ENCODE measurements at places on chromosomes 4 and X.

DNA sequence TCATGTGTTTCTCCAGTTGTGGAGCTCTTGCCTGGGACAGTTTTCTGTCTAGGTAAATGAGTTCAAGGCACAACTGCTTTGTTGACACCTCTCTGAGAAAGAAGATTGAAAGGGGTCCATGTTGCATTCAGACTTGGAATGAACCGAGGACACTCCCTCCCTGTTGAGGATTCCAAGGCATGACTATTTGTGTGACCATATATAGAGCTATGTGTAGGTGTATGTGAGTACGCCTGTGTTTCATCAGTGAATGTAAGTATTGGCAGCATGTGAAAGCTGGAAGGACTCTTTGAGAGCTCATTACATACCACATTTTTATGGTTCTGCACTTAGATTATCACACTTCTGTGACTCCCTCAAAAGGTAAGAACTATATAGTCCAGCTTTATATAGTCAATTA is 3.4 kb downstream of the HEPH start:
- DNase-seq, result no peak

- DNase-seq, result no peak
Observed at GRCh38 chrX:115341421-115341820, 51.9 kb downstream of the LUZP4 start.

GRCh38 chr4:95018785-95019184 is 261.0 kb downstream of the BMPR1B start:
- no peak for DNase-seq

DNA sequence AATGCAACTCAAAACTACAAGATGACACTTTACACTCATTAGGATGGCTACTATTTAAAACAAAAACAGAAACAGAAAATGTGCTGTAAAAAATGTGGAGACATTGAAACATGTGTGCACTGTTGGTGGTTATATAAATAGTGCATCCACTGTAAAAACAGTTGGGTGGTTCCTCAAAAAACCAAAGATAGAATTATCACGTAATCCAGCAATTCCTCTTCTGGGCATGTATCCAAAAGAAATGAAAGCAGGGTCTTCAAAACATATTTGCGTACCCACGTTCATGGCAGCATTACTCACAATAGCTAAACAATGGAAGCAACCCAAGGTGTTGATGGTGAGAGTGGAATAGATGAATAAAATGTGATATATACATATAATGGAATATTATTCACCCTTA is 967.2 kb downstream of the TRAM1L1 start:
- DNase-seq, result no peak

- DNase-seq, result no peak
Observed at GRCh38 chr4:145878501-145879435, 59.9 kb downstream of the ZNF827 start.

- DNase-seq, result no peak
Observed at GRCh38 chr4:129145222-129145730, 49.3 kb downstream of the C4orf33 start.

DNA sequence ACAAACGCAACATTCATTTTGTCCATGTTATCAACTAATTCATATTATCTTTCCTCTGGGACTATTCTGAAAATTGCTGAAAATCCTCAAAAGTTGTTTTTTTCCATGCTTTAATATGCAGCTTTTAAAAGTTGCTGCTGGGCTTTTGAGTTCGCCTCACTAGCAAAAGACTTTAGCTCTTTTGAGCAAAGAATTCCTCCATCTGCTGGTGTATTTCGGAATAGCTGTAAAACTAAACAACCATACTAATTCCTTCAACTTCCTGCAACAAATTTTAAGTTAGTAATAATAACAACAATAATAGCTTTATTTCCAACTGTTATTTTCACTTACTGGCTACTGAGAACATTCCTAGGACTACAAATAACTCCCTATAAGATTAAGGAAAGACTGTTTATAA is 124.5 kb upstream of the PLAC1 start:
- no peak for DNase-seq

- DNase-seq, result no peak
Observed at GRCh38 chr4:107993969-107994368, 4.3 kb downstream of the HADH start.

- no peak for DNase-seq
Observed at GRCh38 chrX:130251671-130252070, 17.0 kb downstream of the ZNF280C start.

DNA sequence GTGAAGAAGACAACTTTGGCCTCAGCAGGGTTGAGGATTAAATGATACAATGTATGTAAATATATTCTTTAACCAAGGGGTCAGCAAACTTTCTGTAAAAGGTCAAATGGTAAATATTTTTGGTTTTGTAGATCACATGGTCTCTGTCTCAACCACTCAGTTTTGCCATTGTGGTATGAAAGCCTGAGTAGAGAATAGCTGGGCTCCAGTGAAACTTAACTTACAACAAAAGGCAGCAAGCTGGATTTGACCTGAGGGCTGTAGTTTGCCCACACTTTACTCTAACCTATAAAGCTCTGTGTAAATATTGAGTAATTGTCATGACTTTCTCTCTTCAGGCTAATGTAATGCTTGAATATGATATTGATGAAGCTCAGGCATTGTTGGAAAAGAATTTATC is 19.6 kb downstream of the VBP1 start:
- DNase-seq, result no peak

GRCh38 chr4:41280010-41280409 is 23.3 kb downstream of the UCHL1 start:
- DNase-seq, result no peak

- no peak for DNase-seq
Observed at GRCh38 chr4:70533211-70533610, 14.8 kb downstream of the AMTN start.

- no peak for DNase-seq
Observed at GRCh38 chrX:121832446-121832845, 785.0 kb downstream of the GLUD2 start.

DNA sequence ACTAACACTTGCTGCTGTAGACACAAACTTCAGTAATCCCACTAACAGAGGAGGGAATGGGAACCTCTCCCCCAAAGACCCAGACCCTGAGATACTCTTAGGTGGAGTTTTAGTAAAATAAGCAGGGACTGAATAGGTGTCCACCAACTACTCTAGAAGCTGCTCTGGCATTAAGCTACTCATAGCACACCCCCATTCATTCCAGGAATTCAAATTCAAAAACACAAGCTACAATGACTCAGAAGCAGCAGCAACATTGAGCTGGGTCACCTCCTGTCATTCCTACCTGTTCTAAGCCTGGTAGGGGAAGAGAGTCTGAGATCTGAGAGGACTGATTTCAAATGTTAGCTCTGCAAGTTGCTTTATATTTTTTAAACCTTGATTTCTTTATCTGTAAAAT is 135.4 kb upstream of the FRMPD4 start:
- DNase-seq, result no peak

GRCh38 chr4:7675136-7675535 is 240.4 kb upstream of the PSAPL1 start:
- DNase-seq, result no peak

DNA sequence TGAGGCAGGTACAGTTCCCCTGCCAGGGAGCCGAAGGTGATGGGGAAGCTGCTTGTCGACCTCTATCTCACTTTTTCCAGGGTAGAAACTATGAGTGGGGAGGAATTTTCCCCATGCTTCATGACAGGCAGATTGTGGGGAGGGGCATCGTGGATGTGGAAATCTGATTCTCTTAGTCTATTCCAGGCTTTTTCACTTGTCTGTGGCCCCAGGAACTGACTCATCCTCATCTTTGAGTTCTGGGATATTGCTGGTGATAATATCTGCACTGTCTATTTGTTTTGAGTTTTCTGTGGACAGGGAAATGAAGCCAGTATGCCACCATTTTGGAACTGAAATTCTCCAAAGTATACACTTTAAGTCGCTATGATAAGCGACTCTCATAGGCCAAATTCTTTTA is 7.6 kb upstream of the TLR2 start:
- no peak for DNase-seq

GRCh38 chr4:48766131-48766792 is 13.8 kb downstream of the FRYL start:
- no peak for DNase-seq

- DNase-seq, result no peak
Observed at GRCh38 chr4:74055096-74055495, 16.6 kb upstream of the CXCL3 start.

DNA sequence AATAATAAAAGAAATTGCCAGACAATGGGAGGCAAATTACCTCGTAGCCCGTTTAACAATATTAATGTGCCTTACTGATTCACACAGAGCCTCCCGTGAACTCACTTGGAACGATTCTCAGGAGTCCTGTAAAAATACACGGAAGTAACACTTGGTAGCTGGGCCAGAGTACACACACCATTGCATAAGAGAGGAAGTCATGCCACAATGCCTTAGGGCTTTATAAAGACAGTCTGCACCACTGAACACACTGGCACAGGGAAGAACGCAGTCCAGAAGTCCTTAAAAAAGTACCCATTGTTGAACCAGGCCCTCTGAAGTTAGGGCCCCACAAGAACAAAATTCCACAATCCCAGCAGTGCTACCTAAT is 15.1 kb downstream of the SLC2A9 start:
- no peak for DNase-seq

DNA sequence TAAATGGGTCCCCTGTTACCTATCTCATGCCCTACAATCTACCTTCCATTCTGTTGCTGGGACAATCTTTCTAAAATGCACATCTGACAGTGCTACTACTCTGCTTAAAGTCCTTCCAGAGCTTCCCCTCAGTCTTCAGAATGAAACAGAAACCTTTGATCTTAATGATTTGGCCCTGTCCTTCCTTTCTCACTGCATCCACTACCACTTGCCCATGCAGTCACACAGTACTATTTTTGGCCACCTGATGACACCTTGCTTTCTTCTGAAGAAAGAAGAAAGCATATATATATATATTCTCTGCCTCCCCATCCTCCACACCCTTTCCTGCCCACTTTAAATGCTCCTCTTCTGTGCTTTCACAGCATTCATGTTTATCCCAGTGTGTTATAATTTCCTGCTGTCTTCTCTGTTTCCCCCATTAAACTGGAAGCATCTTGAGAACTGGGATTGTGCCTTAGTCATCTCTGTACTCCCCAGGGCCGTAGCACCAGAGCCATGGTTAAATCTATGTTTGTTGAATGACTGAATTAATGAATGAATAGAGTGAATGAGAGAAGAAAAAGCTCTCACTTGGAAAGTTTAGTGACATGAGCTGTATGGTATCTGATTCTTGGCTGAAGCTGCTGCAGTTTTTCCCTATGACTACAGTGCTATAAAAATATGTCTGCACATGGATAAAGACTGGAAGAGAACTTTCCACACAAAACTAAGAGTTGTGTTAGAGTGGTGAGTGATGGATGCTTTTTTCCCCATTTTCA is 56.2 kb downstream of the RTL9 start:
- no peak for DNase-seq

- DNase-seq, result no peak
Observed at GRCh38 chrX:40448793-40449192, 132.0 kb upstream of the ATP6AP2 start.

GRCh38 chr4:68917016-68917415 is 34.6 kb downstream of the UGT2A3 start:
- DNase-seq, result no peak

- peak; percentile 62 for DNase-seq
Observed at GRCh38 chr4:80138551-80139538, 58.5 kb upstream of the PRDM8 start.

GRCh38 chr4:38647101-38647819 is 16.7 kb upstream of the KLF3 start:
- DNase-seq, result no peak
